NCI-H1417 treated with DMSO at 0.1 percent for 48 hours (cell line): ENCODE measurements at places on chromosomes 5 and 9.

DNA sequence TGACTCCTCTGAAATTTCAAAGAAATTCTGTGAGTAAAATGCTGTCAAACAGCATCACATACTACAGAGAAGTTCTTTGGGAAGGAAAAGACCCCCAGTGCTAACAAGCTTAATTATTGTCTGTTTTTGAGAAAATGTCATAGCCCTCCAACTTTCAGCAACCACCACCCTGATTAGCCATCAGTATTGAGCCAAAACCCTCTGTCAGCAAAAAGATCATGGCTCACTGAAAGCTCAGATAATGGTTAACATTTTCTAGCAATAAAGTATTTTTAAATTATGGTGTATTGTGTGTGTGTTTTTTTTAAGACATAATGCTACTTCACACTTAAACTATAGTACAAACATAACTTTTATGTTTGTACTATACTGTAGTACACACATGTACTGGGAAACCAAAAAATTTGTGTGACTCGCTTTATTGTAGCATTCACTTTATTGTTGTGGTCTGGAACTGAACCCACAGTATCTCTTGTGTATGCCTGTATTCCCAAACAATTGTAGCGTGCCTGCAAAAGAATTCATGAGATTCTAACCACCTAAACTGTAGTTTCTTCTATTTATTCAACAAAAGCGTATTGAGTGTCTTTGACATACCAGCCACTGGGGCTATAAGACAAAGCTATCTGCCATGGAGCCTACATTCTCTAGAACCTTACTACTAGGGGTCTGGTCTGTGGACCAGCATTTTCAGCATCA is 31.6 kb downstream of the TLE4 start:
- no peak for DNase-seq

GRCh38 chr5:178902849-178903248 is 7.1 kb downstream of the ZFP2 start:
- no peak for DNase-seq

- no peak for DNase-seq
Observed at GRCh38 chr5:50564558-50564957, 101.9 kb upstream of the PARP8 start.

DNA sequence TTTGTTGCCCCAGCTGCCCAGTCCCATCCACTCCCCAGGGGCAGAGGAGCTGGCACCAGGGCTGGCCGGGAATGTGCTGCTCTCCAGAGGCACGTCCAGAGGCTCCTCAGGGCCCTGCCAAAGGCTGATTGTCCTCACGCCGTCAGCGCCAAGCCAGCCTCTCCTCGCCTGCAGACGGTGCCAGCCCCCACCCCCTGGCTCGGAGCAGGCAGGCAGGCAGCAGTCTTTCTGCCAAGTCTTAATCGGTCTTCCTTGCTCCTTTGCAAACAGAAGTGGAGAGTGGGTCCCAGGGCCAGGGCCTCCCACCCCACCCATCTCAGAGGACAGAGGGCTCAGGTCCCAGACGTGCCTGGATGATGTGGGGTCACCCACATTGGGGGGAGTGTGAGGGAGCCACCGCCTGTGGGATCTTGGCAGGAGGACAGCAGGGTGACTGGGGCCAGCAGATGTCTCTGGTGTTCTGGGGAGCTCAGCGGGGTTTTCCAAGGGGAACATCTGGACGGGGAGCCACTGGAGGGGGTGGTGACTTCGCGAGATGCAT is 36.3 kb downstream of the FAM163B start:
- no peak for DNase-seq

DNA sequence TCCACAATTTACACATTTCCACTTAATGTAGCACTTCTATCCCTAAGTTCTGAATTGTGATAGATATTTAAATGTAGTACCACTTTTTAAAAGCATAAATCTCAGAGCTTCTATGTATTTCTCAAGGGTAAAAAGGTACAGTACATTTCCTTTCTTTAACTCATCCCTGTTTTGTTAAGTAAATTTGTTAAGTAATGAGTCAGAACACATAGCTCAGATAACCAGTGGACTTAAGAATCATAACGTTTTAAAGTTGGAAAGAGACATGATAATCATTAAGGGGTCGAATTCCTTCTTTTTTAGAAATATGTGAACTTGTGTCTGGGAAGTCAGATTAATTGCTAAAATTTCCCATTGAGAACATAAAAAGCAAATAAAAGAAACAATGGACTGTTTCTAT is 810.2 kb upstream of the NUDT12 start:
- no peak for DNase-seq

- DNase-seq, result no peak
Observed at GRCh38 chr9:129640871-129641749, 841 bp downstream of the ASB6 start.

DNA sequence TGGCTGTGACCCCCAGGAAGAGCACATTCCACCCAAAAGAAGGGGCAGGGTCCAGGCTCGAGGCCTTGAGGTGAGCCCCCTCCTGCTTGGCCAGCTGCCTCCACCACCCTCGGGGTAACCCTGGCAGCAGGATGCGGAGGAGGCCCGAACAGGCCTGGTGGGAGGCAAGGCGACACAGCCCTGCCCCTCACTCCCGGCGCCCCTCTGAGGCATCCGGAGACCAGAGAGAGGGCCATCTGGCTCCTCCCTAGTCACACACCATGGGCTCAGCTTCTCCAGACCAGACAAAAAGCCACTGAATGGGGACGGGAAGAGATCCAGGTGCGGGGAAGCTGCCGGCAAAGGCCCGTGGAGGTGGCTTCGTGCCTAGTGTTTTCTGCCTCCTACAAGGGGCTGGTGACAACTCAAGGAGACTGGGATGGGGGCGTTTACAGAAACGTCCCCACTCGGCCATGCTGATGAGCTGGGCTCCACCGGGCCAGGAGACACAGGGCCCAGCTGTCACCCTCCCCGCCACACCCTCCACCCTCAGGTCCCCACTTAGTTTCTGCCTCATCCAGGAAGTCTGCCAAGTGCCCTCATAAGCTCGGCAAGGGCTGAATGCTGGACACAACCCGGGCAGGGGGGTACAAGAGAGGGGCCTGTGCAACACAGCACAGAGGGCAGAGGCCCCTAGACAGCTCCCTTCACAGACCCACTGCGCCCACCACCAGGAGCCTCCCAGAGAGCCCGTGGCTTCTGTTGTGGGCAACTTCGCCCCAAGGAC is 41.9 kb downstream of the NACC2 start:
- no peak for DNase-seq

- no peak for DNase-seq
Observed at GRCh38 chr5:154523104-154523503, 45.1 kb upstream of the HAND1 start.

- DNase-seq, result no peak
Observed at GRCh38 chr5:10538103-10538788, 25.6 kb upstream of the ANKRD33B start.

- no peak for DNase-seq
Observed at GRCh38 chr5:105754056-105754455, 1916.7 kb downstream of the EFNA5 start.

DNA sequence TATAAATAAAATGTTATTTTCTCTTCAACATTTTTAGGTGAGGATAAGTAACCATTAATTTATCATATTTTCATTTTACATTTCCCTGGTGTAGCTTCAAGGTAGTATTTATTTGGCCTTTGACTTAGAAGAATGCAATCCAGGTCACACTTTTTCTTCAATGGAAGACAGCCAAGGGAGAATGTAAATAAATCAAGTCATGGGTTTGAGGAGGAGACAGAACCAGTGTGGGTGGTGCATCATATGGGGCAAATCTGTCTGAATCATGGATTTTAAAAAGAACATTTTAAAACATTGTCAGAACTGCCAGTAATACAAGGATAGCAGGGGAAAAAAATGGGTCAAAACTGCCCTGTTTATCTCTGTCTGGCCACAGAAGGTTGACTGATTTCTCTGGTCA is 229.5 kb downstream of the FAM114A2 start:
- no peak for DNase-seq

DNA sequence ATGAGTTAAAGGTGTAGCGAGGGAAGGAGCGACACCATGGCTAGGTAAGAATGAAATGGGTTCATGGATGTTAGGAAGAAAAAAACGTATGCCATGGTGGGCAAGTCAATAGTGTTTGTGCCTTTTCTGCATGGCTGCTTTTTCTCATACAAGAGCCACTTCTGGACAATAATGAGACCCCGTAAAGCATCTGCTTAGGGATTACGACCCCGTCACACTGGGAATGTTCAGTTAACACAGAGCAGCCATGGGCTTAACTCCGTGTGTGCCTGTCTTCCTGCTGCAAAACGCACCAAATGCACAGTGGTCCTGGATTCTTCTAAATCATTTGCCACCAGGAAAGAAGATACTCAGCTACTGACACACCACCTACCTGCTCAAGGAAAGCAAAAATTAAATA is 81.8 kb downstream of the NFIB start:
- no peak for DNase-seq

- DNase-seq, result peak; percentile 94
Observed at GRCh38 chr5:23208959-23209431, 298.4 kb upstream of the PRDM9 start.

DNA sequence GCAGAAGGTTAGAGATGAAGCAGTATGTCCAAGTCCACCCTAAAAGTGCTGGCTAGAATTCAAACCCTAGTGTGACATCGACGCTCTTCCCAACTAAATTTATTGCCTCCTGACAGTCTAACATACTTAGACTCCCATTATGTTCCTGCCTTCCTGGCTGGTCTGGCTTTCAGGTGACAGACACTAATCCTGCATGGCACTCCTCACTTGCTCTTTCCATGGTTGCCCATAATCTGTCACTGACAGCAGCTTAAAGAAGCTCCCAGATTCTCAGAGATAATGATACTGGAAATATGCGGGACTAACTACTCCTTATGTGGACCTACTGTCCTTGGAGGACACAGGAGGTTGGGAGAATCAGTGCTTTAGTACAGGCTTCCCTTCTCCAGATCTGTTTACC is 41.7 kb upstream of the HTR1A start:
- DNase-seq, result no peak

GRCh38 chr9:70315389-70315788 is 56.6 kb downstream of the SMC5 start:
- no peak for DNase-seq

- DNase-seq, result no peak
Observed at GRCh38 chr5:96868603-96869371, 7.5 kb upstream of the ERAP2 start.

GRCh38 chr5:73117088-73117740 is 3.2 kb upstream of the TMEM171 start:
- no peak for DNase-seq

DNA sequence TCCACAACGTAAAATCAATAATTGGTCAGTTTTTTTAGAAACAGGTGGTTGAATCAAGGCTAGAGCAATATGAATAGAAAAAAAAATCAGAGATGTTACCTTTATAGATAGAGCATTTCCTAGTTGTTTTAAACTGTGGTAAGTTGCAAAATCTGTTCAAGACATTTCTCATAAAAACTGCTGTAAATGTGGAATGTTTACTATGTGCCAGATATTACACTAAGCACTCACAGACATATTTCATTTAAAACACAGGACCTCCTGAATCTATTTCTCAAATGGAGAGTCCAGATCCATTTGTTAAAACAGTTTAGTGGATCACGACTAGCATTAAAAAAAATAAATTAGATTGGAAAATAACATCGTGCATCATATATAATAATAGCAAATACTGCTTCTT is 570.0 kb upstream of the ZNF608 start:
- no peak for DNase-seq

DNA sequence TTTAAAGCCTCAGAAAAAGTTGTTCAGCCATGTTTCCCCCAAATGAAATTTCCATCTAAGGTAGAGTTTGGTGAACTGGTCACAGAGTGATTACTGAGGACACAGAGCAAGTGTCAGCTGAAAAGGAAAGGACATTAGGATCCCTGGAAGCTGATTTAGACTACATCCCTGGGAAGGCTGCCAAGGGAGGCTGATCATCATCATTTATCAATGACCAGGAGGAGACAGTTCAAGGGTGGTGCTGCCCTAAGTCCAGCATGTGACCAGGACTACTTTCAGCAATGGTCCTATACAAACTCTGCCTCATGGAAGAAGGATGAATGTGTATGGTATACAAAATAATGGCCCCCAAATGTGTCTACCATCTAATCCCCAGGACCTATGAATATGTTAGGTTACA is 120.6 kb downstream of the PIK3R1 start:
- no peak for DNase-seq

DNA sequence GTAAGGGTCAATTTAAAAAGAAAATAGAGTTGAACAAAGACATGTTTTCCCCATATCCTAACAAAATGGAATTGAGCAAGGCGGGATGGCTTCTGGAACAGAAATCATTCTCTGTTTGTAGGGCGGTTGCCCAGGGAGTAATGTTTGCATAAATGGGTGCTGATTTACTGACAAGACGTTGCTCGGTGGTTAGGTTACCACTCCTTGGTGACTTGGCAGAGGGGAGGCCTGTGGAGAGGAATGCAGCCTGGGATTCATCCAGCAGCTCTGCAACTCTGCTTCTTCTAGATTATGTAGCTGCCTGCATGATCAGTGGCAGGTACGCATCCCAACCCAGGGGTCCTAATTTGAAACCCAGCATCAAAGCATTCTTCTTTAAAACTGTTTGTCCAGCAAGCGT is 200.2 kb downstream of the CFAP90 start:
- DNase-seq, result no peak

DNA sequence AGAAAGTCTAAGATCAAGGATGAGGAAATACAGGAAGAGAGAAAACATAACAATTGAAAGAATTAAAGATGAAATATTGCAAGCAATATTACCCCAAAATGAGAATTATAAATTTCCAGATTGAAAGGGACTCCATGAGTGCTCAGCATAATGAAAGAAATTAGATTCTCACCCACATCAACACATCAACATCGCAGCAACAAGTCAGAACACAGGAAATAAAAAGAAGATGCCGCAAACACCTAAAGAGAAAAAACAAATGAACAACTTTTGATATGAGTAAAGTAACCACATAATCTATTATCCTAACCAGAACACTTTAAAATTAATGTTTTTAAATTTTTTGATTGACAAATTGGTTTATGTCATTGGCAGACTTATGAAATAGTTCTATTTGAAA is 318.3 kb upstream of the PTGER4 start:
- no peak for DNase-seq

- DNase-seq, result no peak
Observed at GRCh38 chr5:147626464-147626863, 116.6 kb upstream of the DPYSL3 start.

DNA sequence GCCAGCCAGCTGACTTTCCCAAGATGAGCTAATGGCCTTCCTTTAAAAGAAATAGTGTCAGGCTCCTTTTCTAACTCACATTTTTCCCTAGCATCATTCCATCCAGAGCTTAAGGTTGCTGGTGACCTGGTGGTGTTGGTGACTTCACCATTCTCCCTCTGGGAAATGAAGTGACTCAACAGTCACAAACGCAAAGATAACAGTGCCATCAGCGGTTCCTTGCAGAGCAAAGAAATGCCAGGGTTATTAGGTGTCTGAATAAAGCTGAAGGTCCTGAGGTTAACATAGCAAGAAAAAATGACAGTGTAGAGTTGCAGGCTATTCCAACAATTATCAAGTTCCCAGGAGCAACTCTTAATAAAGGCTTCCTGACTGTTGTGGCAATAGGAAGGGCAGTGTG is 111.8 kb upstream of the SLC44A1 start:
- no peak for DNase-seq

- DNase-seq, result no peak
Observed at GRCh38 chr5:10489810-10490426, 48.2 kb downstream of the ROPN1L start.
